Stimulated activated CD4-positive, alpha-beta T cell treated with anti-CD3 and anti-CD28 coated beads, Interleukin-2, amount 100 ng/mL, for 24 hours (primary cell): ENCODE measurements at places on chromosomes 4 and X.

- no peak for DNase-seq
These were observed 53.6 kb downstream of the KLF3 start for GRCh38 chr4:38717604-38718003.

GRCh38 chr4:127856813-127857447, 23.8 kb upstream of the PLK4 start:
- no peak for DNase-seq

DNA sequence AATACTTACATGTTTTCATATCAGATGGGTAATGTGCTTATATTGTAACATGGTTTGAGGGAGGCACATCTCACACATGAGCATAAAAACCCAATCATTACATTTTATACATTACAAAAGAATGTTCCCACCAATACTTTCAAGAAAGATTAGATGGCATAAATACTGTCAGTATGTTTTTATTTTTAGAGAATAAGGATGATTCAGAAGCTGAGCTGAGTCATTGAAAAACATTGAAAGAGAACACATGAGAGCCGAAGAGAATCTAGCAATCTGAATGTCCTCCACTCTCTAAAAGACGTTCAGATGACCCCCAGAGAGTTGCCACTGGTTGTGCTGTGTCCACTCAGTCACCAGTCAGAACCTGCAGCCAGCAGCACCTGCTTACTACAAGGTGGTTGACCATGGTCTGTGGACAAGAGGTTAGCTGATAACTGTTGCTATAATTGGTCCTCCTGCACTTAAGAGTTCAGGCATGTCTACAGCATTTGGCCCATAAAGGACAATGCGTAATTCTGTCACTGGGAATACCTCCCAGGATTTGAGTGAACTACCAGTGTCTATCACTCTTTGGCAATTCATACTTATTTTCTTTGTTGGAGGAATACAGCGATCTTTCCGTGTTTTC, 382.2 kb upstream of the IGFBP7 start:
- no peak for DNase-seq

DNA sequence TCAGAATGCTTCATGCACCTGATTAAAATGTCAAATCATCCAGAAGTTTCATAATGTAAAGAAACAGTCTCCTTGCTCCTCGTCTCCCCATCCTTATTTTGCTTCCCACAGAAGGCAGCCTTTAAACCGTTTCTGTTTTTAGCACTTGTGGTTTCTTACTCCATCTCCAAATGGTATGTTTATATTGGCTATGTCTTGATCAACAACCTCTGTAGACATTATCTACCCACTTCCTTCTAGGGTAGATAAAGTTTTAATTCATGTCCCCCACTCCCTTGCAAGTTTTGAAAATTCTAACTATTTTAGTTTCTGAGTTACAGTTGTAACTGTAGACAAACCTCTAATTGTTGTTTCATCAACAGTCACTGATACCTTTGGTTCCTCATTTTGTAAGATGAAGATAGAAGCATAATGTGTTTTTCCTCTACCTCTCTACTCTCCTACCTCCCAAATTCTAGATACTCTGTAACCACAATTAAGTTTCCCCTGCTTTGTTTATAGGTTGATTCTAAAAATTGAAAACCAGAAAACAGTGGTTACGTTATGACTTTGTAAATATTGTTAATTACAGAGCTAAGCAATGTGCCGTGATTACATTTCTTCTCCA, 291.7 kb upstream of the GATB start:
- DNase-seq, result no peak

DNA sequence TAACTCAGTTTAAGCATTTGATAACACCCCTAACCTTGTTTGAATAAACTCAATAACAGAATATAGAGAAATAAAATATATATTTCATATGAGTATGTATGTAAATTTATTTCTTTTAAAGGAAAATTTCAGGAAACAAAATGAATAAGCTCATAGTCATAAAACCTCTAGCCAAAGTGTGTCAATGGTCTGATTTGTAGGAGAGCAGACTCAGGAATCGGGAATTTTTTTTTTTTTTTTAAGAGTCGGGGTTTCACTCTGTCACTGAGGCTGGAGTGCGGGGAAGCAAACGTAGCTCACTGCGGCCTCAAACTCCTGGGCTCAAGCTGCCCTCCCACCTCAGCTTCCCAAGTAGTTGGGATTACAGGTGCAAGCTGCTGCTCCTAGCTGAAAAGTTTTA, 2.4 kb downstream of the PKD2 start:
- DNase-seq, result no peak

GRCh38 chr4:85598936-85599335, 124.0 kb downstream of the ARHGAP24 start:
- DNase-seq, result no peak

- DNase-seq, result no peak
These were observed 409.8 kb upstream of the GALNT7 start for GRCh38 chr4:172758586-172759340.

GRCh38 chrX:154481911-154482601, 3.0 kb upstream of the LAGE3 start:
- DNase-seq, result no peak

GRCh38 chr4:32031026-32031425, 1310.9 kb downstream of the PCDH7 start:
- DNase-seq, result no peak

DNA sequence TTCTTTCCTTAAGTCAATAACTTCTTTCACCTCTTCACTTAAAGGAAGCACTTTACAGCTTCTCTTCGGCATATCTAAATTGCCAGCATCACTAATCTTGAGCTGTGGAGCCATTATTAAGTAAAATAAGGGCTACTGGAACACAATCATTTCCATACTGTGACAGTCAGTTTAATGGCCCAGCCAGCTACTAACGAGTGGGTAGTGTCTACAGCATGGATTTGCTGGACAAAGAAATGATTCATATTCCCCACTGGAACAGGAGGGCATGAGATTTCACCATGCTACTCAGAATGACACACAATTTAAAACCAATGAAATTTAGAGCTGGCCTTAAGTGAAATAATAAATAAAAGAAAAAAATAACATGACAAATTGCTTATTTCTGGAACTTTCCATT, 72.1 kb downstream of the DDIT4L start:
- DNase-seq, result no peak

DNA sequence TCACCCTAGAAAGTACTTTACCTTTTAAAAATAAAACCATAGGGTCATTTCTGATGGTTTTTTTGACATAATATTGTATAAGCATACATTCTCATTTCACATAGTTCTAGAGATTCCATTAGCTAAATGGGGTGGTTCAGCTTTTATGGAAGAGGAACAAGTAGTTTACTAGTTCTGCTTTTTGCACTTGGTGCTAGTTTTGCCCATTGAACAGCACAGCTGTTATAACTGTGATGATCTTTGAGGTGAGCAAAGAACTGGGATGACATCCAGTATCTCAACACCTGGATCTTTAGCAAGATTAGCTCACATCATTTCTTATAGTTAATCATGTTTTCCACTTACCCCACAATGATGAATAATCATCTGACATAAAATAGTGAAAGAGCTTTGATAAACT, 40.9 kb downstream of the MOB1B start:
- no peak for DNase-seq

- DNase-seq, result no peak
These were observed 32.3 kb downstream of the TRIML1 start for GRCh38 chr4:188171551-188171950.

- DNase-seq, result no peak
These were observed 202.0 kb downstream of the DHX15 start for GRCh38 chr4:24382381-24382780.

DNA sequence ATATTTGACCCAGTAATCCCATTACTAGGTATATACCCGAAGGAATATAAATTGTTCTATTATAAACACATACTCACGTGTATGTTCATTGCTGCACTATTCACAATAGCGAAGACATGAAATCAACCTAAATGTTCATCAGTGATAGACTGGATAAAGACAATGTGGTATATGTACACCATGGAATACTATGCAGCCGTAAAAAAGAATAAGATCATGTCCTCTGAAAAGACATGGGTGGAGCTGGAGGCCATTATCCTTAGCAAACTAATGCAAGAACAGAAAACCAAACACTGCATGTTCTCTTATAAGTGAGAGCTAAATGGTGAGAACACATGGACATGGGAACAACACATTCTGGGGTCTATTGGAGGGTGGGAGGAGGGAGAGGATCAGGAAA, 36.5 kb downstream of the NUDT9 start:
- no peak for DNase-seq

GRCh38 chrX:44816367-44816766, 27.5 kb upstream of the DUSP21 start:
- DNase-seq, result no peak

DNA sequence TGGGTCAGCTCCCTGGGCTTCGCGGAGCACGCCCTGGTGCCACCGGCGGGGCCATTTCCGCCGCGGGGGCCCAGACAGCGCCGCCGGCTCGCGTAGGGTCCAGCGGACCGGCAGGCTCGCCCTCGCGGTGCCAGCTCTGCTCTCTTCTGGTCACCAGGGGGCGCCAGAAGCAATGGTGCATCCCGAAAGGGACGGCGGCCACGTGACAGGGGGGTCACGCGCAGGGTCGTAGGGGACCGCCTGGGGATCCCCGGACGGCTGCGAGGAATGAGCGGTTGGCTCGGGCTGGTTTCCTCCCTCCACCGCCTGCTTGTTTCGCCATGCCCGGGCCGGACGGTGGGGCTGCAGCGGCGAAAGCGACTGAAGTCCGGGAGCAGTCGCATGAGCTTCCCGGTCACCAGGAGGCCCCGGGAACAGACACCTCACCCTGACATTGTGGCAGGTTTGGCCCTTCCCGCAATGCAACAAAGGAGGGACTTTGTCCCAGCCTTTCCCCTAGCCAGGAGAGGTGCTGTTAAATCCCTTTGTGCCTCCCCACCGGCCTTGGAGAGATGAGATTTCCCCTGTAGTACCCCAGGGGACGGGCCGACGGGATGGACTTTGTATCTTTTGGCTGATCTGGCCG, 15.8 kb downstream of the ZCCHC12 start:
- peak; percentile 77 for DNase-seq

DNA sequence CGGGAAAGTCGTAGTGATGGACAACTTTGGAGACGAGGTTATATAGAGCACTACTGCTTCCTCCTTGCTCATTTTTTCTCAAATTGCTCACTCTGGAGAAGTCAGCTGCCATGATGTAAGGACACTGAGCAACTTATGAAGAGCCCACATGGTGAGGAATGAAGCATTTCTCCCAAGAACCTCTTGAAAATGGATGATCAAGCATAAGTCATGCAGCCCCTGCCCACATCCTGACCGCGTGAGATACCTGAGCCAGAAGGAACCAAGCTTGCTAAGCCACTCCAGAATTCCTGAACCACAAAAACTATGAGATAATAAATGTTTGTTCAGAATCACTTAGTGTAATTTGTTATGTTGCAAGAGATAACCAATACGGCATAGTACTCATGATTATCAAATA, 42.8 kb downstream of the PDE5A start:
- DNase-seq, result no peak
